ENCODE measurements at places on chromosomes 11 and 22.

DNA sequence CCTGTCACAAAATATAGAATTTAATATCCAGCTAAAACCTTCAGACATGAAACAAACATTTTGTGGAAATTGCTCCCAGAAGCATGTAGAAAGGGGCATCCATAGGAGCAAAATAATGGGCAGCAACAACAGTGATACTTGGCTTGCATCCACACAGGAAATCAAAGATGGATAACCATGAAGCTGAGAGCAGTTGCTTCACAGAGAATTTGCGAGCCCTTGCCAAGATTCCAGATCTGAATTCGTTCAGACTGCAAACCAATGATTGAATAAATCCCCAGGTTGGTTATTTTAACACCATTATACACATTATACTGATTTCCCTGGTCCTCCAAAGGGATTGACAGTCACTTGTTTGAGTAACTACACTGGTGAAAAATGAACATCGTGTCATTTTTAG lies 15.6 kb upstream of the OR51L1 start:
- no peak for DNase-seq

DNA sequence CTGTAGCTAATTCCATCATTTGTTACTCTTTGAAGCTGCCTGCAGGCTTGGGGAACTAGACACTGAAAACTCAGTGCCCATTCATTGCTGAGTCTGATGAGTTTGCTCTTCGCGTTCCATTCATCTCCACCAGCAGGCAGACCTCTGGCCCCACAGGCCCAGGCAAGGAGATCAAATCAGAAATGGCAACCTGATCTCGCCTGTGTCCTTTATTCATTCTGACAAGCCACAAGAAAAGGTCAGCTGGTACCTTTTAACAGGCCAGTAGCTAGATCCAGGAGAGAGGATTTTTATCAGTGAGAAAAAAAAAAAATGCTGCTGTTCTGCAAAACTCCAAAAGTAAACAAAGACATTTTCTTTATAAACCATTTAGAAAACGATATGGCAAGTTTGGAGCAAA lies 742.5 kb downstream of the ETS1 start:
- no peak for DNase-seq

DNA sequence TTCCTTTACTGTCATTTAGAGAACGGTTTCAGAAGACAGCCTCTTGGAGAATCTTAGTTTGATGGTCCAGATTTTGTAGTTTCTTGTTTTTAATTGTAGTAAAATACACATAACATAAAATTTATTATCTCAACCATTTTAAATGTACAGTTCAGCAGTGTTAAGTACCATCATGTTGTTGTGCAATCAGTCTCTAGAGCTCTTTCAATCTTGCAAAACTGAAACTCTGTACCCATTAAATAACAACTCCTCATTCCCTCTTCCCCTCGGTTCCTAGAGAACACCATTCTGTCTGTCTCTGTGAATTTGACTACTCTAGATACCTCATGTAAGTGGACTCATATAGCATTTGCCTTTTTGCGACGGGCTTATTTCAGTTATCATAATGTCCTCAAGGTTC lies 69.8 kb downstream of the GRIK4 start:
- DNase-seq: no peak

DNA sequence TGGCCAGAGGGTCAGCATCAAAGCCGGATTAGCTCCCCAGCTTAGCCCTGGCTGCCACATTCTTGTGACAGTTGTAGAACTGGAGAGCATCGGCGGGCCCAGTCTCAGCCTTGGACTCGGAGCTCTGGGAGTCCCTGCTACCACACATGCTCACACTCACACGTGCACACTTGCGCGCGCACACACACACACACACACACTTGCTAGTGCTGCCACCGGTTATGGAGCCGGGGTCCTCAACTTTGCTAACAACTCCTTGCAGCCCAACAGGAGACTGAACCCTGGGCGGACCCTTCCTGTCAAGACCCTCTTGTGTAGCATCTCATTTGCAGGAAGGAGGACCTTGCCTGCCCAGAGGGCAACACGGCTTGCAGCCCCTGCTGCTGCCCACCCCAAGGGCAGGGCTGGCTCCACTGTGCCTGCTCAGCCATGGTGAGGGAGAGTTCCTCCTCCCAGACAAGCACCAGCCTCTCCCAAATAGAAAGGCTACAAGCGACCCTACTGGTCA lies 107.6 kb downstream of the WNT7B start:
- DNase-seq: no peak

DNA sequence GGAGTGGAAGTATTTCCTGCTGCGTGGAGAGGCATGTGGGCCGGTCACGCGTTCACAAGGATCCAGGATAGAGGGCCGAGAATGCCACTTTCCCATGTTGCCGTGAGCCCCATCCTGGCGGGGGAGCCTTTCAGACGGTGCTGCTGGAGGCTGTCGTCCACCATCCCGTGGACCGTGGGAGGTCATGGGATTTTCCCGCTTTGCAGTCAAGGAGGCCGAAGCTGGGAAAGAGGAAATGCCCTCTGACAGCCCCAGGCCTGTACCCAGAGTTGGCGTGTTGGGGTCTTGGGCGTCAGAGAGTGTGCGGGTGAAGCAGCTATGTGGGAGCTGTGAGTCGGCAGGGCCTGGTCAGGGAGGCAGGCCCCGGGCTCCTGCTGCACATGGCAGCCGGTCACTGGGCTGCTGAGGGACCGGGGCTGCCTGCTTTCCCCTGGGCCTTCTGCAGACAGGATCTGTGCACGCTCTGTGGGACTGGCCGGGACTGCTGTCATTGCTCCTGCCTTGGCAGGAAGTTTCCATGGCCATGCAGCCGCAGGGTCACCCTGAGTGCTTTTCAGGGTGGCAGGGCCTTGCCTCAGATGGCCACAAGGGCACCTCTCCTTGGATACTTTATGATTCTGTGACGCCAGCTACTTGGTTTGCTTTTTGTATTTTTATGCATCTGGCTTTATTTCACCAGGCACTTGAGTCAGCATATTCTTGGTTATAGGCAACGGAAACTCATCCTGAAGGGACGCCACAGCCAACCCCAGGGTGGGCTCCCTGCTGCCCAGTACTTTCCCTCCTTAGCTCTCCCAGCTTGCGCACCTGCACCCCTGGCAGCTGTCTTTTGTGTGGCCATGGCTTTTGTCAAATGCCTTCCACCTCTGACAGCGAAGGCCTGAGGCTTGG lies 52.4 kb downstream of the AP2A2 start:
- no peak for DNase-seq

DNA sequence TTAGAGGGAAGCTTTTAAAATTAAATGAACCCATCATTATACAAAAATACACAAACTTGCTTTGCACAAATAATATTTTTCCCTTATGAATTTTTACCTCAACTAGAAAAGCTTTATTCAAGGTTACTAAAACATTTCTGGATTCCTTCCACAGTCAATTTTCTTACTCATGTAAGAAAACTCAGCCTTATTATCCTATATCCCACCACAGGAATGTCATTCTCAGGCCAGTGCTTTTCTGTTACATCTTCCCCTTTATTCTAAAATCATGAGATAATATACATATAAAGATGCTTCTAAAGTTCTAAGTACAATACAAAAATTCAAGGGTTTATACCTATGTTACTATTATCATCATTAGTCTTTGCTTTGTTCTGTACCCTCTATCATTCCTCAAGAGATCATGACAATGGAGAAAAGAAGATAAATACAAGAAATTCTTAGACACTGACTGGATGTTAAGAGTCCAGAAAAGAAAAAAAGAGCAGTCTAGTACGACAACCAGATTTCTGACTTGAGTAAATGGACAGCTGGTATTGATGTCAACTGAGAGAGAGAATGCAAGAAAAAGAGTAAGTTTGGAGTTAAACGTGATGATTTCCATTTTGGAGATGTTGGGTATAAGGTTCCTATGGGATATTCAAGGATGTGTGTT lies 60.3 kb downstream of the MTMR2 start:
- DNase-seq: no peak

DNA sequence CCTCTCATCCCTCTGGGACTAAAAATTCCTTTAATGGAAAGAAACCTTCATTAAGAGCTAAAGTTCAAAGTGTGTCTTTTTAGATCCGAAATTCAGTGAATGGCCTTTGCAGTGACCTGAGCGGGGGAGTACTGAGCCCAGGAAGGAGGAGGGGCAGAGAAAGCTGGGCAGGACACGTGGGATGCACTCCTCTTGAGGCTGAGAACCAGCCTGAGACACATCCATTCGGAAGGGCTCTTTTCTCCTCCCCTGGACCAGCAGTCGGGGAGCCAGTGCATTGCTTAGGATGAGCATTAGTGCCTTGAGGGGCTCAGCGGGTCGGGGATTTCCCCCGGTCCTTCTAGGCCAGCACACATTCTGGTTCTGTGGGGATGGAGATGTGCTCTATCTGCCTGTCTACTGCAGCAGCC lies 258.9 kb upstream of the B3GAT1 start:
- DNase-seq: no peak

DNA sequence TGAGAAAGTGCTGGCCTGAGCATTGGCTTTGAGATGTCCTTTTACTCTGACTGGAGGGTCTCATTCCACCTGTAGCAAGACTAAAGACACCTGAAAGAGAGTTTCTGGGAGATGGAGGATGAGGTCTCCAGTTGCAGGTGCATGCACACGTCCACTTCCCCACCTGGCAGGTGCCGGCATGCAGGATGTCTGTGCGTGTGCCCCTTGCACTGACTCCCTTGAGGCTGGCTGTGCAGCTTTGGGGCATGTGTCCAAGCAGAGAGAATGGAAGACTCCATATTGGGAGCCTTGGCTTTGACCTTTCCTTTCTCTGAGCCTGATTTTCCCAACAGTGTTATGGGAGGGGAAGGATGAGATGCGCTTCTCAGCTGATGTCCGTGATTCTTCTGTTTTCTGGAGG lies 44.0 kb upstream of the TUB start:
- no peak for DNase-seq

GRCh38 chr22:29267462-29267857 lies 321 bp downstream of the RHBDD3 start:
- DNase-seq: no peak

- no peak for DNase-seq
Measured at GRCh38 chr22:35065183-35065582, 775 bp upstream of the ISX start.

DNA sequence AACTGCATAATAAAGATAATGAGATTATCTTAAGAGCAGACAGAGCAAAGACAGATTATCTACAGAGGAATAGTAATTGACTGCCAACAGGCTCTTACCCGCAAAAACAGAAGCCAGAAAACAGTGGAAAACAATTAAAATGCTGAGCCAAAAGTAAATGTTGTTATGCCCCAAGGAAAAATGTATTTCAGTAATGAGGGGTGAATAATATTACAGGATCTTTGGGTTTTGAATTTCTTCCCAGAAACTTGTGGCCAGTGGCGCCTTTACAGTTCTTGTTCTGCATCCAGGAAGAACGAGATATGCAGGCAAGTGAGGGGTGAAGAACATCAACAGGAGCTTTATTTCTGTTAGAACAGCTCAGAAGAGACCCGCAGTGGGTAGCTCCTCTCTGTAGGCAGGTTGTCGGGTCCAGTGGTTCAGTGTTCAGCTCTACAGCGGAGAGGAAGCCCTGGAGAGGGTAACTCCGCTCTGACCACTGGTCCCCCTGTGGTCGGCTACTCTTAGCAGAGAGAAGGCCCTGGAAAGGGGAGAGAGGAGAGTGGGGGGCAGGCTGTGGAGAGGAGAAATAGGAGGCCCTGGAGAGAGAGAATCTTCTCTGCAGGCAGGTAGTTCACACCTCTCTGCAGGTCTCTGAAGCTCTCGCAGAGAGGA lies 51.8 kb upstream of the SC5D start:
- no peak for DNase-seq

DNA sequence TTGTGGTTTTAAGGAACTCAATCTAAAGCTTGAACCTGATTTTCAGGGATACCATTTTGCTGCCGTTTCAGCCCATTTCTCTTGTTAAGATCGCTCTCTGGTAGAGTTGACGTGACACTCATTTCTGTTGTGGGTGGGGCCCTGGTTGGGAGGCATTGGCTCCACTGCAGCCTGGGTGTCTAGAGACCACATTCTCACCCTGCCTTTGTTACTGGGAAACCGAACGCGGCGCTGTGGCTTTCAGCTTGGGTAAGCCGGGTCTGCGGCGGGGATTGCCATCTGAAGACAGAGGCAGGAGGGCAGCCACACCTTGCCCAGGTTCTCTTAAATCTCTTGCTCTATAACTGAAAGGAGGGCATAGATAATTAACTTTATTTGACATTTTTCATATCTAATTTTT lies 3.2 kb downstream of the EHF start:
- DNase-seq: no peak

DNA sequence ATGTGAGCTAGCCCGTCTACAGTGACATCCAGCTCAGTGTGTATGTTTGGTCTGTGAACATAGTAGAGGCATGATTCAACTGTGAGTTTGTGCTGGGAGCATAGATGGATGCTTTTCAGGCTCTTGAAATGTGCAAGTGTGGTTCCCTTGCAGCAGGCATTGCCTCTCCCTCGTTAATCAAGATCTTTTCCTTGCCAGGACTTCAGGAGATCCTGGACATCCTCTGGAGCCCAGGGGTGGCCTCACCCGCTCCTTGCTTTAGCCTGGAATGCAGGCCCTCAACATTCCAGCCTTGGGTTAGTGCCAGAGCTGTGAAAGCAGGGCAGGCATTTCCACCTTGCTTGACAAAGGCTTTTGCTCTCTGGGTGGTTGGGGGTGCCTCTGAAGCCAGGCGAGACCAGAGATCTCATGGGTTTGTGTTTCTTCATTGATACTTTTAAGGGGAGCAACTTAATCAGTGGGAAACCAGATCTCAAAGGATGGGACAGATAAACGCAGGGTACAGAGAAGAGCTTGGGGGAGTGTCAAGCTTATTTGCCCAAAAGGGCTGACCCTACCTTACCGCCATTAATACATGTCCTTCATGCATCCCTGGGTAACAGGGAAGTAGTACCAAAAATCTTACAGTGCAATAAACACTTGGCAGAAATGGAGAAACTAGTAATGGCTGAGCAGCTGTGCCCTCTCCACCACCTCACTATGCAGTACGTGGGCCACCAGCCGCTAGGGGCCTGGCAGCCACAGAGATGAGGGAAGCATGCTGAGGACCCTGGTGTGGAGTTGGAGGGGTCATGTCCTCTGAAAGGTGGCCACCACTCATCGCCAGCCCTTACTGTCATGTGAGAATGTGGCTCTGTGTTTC lies 72.1 kb downstream of the PTPRJ start:
- DNase-seq: no peak

GRCh38 chr11:74024261-74025029 lies 15.6 kb upstream of the UCP3 start:
- peak; percentile 65 for DNase-seq

GRCh38 chr22:36135306-36135980 lies 25.1 kb downstream of the APOL3 start:
- no peak for DNase-seq

GRCh38 chr11:58965246-58965985 lies 26.1 kb downstream of the GLYATL1 start:
- DNase-seq: no peak

GRCh38 chr11:34052608-34053160 lies 1.2 kb downstream of the CAPRIN1 start:
- no peak for DNase-seq

DNA sequence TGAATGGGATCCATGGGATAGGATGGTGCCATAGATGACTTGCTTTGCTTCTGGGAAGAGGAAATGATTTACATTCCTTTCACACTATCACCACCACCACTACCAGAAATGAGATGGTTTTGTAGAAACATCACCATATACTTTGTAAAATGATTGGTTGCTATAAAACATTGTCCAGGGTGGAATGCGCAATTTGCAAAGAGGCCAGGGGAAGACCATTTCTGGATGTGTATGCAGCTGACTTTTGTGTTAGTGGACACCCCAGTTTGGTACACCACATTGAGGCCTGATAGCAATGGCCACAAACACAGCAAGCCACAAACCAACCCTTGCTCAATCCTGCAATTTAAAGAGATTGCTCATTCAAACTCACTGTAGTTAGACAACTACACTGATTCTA lies 56.7 kb upstream of the RCN1 start:
- no peak for DNase-seq
